ENCODE measurements at places on chromosomes 7 and 10. TPM values are rescaled to one million over a fixed set of nuclear protein-coding genes. Genes with fewer than 3 reads are reported as not detected.

HOXA6 gene
- total RNA-seq, result not detected

DLD gene
- 85.7 TPM for total RNA-seq

CTAGE6 gene
- total RNA-seq, result 4.5 TPM

FBXO24 gene
- 0.54 TPM for total RNA-seq

CPEB3 gene
- 1.7 TPM for total RNA-seq

XRCC2 gene
- 1.1 TPM for total RNA-seq

NRAP gene
- under 0.01 TPM for total RNA-seq

INHBA gene
- 20.0 TPM for total RNA-seq

LRRN3 gene
- 2.7 TPM for total RNA-seq

SEC61A2 gene
- 8.9 TPM for total RNA-seq

GBX1 gene
- not detected for total RNA-seq

ERVW-1 gene
- total RNA-seq, result not detected

COL1A2 gene
- 32,213 TPM for total RNA-seq

ZNF316 gene
- total RNA-seq, result 9.9 TPM

RAB19 gene
- total RNA-seq, result not detected
